Stimulated activated CD8-positive, alpha-beta memory T cell treated with anti-CD3 and anti-CD28 coated beads, Interleukin-7, amount 100 ng/mL, for 24 hours (primary cell): ENCODE measurements at places on chromosomes 4 and X.

DNA sequence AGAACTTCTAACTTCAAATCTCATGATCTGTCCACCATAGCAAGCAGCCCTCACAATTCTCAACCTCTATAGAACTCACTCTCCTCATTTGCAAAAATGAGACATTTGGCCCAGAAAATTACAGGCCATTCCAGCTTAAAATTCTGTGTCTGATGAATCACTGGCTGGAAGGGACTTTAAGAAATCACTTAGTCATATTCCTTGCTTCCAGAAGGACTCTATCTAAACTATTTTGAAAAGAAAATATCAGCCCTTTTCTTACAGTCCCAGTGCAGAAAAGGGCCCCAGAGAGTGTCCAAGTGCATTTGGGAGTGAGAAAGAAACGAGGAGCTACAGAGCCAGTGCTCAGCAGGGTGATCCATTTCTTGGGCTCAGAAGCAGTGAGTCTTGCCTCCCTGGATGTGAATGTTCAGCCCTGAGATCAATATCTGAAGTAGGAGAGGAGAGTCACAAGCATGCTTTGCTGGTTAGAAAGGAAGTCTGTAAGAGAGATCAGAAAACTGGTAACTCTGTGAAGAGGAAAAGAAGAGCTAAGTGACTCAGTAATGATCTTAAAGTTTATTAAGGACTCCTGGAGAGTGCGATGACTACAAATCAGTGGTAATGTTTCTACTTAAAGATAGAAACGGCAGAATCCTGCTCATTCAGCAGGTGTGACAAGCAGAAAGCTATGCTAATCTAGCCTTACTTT, 139.8 kb downstream of the PALLD start:
- no peak for DNase-seq

DNA sequence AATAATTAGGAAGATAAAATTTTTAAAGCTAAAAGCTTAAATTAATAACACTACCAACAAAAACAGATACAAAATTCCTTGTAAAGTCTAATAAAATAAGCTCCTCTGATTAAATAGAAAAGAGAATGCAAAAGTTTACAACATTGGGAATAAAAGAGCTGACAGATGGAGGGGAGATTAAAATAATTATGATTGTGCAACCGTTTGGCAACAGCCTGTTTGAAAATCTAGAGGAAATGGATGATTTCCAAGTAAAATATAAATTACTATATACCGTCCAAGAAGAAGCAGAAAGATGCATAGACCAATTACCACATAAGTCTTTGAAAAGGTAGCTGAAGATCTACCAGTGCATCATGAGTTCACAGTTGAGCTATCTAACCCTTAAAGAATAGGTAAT, 46.4 kb upstream of the VBP1 start:
- no peak for DNase-seq

GRCh38 chrX:45009371-45010000, 136.5 kb downstream of the KDM6A start:
- DNase-seq = no peak

DNA sequence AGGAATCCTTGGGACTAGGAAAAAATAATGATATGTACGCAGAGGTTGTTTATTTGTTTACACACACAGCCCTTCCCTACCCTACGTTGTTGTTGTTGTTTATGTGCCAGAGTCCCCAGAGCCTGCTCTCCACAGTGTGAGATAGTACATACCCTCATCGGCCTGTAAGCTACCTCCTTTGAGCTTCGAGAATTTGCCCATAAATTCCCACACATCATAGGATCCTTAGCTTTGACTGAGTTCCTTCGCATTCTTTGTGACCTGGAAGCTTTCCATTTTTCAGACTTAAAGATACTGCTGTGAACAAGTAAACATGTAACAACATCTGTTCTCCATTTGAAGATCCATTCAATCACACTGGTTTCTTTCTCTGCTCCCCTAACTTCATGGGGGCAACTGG, 114.5 kb downstream of the IRF2 start:
- no peak for DNase-seq

DNA sequence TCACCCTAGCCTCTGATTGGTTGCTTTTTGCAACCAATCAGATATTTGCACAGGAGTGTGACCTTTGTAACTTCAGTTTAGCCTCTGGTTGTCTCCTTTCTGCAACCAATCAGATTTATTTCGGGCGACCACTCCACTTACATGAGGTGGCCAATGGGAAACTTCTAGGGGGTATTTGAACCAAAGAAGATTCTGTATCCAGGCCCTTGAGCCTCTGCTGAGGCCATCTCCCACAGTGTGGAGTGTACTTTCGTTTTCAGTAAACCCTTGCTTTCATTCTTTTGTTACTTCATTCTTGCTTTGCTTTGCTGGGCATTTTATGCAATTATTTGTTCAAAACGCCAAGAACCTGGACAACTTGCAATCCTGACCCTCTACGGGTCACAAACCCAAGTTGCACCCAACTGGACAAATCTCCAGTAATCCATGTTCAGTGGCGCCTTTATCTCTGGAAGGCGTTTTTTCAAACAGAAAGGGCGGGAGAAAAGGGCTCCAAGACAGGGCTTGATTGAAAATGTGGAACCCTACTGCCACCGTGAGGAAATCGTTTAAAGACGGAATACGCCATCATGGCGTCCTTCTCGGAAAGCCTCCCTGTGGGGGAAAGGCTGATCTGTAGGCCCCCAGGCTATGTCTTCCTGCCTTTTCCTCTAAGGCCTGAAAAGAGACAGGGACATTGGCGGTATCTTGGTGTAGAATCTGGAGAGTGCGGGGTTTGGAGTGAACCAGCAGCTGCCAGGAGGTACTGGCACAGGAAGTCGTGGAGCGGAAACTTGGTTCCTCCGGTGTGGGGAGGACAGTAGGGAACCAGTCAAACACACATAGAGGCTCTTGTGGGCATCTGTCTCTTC, 184.6 kb downstream of the OR13H1 start:
- no peak for DNase-seq

- DNase-seq = no peak
These were observed 3.8 kb downstream of the PLAC1 start for GRCh38 chrX:134654398-134655012.
